ENCODE measurements at places on chromosomes 13 and 19.
A peak's percentile ranks its signal among the peaks of the same experiment; 100 is the strongest.

DNA sequence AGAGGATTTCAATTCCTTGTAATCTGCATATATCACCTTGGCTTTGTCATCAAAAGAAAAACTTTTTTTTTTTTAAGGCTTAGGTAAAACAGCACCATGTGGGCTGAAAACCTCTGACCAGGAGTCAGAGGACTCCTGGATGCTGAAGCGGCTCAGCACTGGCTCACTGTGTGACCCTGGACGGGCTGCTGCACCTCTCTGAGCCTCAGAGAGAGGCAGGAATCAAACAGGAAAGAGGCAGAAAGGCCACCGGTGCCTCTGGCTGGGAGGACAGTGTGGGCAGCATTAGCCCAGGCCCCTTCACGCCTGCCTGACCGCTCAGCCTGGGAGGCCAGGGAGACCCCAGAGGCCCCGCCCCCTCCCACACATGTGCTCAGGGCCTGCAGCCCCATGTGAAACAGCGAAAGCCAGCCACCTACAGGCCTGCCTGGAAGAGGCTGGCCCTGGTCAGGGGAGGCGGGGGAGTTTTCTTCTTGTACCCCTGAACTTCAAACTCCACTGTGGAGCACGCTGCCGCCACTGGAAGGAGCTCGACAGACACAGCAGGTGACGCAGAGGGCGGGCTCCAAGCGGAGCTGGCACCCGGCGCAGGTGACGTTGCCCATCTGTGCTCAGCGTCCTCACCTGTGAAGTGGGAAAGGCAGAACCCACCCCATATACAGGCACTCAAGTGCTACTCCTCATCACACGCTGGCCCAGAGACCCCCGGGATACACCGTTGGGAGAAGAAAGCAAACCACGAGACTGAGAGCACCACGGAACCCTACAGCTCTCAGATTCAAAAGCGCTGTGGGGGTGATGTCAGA is 39.7 kb downstream of the MLLT1 start:
- no peak for DNase-seq

DNA sequence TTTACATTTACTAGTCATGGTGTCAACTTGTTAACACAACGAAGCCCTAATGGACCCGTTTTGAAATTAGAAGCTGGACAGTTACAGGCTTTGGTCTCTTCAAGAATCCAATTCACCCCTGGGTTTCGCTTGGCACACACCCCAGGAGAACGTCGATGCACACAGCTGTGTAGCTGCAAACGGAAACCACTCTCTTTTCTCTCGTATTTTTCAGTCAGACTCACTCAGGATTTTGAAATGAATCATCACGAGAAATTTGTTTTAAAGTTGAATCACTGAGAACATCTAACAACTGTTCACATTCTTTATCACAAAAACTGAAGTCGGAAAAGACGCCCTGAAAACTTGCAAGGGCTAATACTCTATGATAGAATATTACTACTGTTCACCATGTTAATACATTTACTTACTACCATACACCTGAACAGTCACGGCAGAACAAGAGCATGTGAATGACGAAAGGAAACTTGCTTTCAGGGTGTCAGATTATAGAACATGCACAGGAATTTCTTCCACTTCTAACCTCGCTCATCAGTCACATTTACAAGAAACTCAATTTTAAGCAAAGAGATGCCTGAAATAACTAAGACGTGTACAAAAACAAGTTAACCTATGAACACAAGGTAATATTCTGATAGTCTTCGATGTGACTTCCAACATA is 4.7 kb downstream of the PNMA8A start:
- DNase-seq = no peak

- no peak for DNase-seq
Measured at GRCh38 chr13:102584434-102584833, 12.4 kb upstream of the TPP2 start.

DNA sequence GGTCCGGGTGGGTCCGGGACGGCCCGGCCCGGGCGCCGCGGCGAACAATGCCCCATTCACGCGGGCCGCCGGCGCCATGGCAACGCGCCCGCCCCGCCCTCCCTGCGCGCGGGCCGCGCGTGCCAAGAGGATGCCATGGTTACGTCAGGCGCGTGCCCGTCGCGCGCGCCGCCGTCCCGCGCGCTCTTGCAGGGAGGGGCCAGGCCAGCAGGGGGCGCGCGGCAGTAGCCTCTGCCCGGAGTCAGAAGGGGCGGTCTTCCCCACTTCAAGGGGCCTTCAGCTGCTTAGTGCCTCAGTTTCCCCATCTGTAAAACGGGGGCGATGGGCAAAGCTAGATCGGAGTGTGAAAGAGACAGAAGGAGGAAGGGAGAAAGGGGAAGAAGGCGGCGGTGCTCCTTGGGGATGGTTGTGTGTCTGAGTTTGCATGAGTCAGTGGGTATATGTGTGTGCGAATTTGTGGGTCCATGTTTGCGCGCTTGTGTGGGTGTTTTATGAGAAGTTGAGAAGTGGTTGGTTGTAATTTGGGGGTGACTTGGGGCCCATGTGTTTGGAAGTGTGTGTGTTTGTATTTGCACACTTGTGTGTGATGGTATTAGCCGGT is 11.6 kb upstream of the NFIX start:
- peak; percentile 53 for DNase-seq

DNA sequence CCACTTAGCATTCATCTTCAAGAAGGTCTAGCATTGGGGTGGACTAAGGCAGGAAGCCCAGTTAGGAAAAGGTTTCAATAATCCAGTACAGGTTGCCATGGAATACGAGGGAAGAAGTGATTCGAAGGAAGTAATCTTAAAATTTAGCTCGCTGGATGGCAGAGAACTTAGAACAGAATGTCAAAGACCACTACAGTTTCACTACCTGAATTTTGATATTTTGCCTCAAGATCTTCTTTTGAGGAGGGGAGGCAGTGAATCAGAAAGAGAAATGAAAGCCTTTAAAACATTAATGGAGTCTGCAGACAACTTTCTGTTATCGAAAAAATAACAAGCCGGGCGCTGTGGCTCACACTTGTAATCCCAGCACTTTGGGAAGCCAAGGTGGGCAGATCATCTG is 7.0 kb upstream of the RAB8A start:
- no peak for DNase-seq

DNA sequence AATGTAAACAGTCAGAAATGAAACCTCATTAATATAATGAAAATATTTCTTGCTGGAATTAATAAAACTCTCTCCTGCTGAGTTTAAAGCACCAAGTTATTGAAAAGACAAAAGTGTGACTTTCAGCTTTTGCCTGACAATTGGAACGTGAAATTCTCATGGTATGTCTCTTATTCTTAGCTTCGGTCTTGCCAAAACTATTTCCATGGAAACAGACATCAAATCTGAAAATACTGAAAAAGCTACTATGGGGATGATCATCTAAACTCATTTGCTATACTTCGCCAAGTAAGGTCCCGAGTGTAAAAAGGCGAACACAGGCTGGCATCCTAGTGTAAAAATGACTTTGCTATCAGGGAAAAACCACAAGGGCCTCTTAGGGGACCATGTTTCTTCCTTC is 22.8 kb downstream of the HTR2A start:
- no peak for DNase-seq

DNA sequence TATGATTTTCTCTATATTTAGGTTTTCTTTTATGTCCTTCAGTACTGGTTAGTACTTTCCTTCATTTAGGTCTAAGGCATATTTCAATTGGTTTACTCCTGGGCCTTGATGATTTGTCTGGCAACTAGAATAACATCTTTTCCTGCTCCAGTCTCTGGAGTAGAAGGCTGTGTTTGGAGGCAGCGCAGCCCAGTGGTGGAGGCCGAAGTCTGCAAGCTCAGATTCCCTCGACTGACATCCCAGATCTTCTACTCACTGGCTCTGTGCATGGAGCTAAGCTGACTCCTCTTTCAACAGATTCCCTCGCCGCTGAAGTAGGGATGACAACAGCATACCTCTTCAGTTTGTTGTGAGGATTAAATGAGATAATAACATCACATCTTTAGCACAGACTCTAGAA is 141.0 kb downstream of the RAP2A start:
- DNase-seq = peak; percentile 38

DNA sequence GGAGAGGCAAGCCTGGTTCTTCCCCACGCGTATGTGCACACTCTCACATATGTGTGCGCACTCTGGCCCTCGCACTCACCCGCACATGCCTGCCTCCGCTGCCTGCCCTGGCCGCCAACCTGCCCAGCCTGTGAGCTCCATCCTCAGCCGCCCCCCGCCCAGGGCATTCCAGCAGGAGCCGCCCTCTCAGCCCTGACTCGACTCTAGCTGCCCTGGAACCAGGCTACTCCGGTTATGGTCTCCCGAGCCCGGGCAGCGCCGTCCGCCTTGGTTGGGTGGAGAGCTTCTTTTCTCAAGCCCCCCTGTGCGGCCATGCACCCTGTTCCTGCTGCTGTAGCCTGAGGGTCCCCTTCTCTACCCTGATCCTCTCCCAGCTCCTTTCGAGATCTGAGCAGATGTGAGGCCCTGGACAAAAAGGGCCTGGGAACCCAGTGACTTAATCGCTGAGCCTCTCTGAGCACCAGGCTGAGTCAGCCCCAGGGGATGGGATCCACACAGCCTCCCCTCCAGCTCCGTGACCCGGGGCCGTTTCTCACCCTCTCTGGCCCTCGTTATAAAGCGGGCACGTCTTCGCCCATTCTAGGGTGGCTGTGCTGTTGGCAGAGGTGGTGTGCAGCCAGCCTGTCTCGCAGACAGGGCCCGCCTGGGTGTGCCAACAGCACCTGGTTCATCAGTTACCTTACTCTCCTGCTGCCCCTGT is 191.5 kb downstream of the TEX29 start:
- no peak for DNase-seq
